ENCODE measurements at places on chromosomes 7 and 10. TPM values are rescaled to one million over a fixed set of nuclear protein-coding genes. Genes with fewer than 3 reads are reported as not detected.

GRCh38 chr7:497346-497745, 22.3 kb downstream of the PDGFA start:
- H3K4me1 ChIP-seq = no peaks in the 10 kb centered on the region
- no peak overlapping the region for H3K27ac ChIP-seq
- H3K36me3 ChIP-seq = no peaks in the 10 kb centered on the region
- peak; percentile 21 for DNase-seq

DNA sequence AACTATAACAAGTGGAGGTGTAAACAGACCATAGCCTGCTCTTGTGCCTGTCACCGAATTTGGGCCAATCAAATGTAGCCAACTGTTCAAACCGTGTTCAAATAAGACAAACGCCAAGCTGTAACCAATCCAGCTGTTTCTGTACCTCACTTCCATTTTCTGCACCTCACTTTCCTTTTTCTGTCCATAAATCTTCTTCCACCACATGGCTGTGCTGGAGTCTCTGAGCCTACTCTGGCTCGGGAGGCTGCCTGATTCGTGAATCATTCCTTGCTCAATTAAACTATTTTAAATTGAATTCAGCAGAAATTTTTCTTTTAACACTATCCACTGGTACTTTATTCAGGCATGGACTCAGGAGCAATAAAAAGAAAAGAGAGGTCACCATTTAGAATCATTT, 29.9 kb upstream of the COL1A2 start:
- H3K4me1 ChIP-seq = no peaks in the 10 kb centered on the region
- H3K4me3 ChIP-seq = no peak overlapping the region
- H3K27ac ChIP-seq = no peak overlapping the region
- DNase-seq = no peak
- H3K36me3 ChIP-seq = no peaks in the 10 kb centered on the region
- no peaks in the 10 kb centered on the region for H3K27me3 ChIP-seq

Gene FZD8
- total RNA-seq = 0.50 TPM

Gene TEX47
- total RNA-seq = not detected

Gene CRYGN
- total RNA-seq = not detected

DNA sequence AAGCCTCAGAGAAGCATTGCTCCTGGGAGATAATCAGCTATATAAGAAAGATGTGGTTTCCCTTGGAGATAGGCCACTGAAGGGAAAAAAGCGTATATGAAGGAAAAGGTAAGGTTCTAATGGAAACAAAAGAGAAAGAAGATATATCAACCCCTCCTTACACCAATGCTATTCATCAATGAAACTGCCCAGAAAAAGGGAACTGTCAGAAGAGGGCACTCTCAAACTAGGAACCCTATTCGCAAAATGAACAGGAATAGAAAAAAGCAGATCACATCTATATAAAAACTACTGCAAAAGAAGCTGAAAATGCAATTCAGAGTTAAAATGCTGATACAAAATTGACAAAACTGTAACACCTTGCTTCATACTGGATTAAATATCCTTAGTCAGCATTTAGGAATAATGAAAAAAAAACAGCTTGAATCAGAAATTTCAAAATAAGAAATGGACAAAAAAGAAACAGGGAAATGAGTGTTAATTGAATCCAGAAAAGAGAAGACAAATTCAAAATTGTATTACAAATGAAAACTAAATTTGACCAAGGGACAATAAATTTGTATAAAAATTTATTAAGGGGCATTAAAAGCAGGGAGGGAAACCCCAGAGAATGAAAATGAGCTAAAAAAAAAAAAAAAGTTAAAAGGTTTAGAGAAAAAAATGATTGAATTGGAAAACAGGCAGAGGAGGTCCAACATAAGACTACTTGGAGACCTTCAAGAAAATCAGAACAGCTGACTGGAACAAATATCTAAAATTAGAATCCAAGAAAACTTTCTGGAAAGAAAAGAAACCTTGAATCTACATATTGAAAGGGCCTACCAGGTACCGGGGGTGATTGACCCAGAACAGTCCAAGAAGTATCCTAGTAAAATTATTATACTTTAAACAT, 17.9 kb downstream of the NHLRC2 start:
- no peak for DNase-seq
- H3K27me3 ChIP-seq = no peaks in the 10 kb centered on the region
- H3K4me1 ChIP-seq = no peaks in the 10 kb centered on the region
- peaks cover 3% of the 10 kb centered on the region for H3K36me3 ChIP-seq

- no peaks in the 10 kb centered on the region for H3K27me3 ChIP-seq
- H3K4me1 ChIP-seq = no peaks in the 10 kb centered on the region
- H3K36me3 ChIP-seq = no peaks in the 10 kb centered on the region
- H3K4me3 ChIP-seq = no peak overlapping the region
- H3K27ac ChIP-seq = no peak overlapping the region
- no peak for DNase-seq
Observed at GRCh38 chr7:155441856-155442255, 16.1 kb upstream of the EN2 start.

DNA sequence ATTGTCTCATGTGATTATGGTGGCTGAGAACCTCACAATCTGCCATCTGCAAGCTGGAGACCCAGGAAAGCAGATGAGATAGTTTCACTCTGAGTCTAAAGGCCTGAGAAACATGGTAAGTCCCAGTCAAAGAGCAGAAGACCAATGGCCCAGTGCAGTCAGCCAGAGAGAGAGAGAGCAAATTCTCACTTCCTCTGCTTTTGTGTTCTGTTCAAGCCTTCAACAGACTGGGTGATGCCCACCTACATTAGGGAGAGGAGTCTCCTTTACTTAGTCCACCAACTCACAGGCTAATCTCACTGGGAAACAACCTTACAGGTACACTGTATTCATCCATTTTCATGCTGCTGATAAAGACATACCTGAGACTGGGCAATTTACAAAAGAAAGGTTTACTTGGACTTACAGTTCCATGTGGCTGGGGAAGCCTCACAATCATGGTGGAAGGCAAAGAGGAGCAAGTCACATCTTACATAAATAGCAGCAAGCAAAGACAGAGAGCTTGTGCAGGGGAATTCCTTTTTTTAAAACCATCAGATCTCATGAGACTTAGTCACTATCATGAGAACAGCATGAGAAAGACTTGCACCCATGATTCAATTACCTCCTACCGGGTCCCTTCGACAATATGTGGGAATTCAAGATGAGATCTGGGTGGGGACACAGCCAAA, 4.7 kb upstream of the FRMPD2 start:
- H3K4me3 ChIP-seq = no peak overlapping the region
- H3K4me1 ChIP-seq = no peaks in the 10 kb centered on the region
- H3K36me3 ChIP-seq = no peaks in the 10 kb centered on the region

GRCh38 chr10:111148025-111148424, 71.2 kb downstream of the ADRA2A start:
- no peak overlapping the region for H3K27ac ChIP-seq
- H3K27me3 ChIP-seq = no peaks in the 10 kb centered on the region

DNA sequence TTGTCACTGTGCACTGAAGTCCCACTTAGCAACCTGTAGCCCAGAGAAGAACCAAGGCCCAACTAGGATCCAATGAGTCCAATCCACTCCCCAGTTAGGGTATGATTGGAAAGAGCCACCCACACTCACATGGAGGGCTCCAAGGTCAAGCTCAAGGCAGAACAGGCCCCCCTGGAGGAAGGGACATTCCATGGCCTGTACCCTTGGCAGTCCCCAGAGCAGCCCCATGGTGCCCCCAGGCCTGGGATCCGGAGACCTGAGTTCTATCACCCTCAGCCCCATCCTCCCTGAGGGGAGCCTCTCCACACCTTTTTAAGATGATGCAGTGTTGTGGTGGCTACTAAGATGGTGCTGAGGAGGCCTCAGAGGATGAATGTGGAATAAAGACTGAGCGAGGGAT, 231.4 kb downstream of the GRID1 start:
- no peaks in the 10 kb centered on the region for H3K4me1 ChIP-seq
- H3K27ac ChIP-seq = no peak overlapping the region
- no peak for DNase-seq
- H3K36me3 ChIP-seq = no peaks in the 10 kb centered on the region
- no peaks in the 10 kb centered on the region for H3K27me3 ChIP-seq

GRCh38 chr10:123398180-123398591, 244.0 kb downstream of the BUB3 start:
- H3K4me3 ChIP-seq = no peak overlapping the region
- no peaks in the 10 kb centered on the region for H3K4me1 ChIP-seq
- no peak overlapping the region for H3K27ac ChIP-seq
- H3K36me3 ChIP-seq = no peaks in the 10 kb centered on the region
- no peak for DNase-seq

DNA sequence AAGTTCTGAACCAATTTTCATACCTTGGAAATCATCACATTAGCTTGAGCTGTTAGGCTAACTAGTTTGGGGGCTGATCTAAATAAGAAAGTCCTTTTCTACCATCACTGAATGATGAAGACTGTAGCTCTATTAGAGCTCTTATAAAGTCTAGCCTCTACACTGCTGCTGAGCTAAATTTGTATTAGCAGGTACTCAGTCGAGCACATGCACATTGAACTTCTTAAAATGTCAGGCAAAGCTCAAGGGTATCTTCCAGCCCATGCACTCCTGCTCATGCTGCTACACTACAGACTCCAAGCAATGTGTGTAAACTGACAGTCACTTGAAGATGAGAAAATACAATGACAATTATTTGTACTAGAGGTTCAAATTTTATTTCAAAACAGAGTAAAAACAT, 158.8 kb upstream of the TMEM229A start:
- no peaks in the 10 kb centered on the region for H3K27me3 ChIP-seq
- H3K27ac ChIP-seq = no peak overlapping the region
- no peak for DNase-seq
- no peaks in the 10 kb centered on the region for H3K4me1 ChIP-seq
- no peak overlapping the region for H3K4me3 ChIP-seq
- no peaks in the 10 kb centered on the region for H3K36me3 ChIP-seq

DNA sequence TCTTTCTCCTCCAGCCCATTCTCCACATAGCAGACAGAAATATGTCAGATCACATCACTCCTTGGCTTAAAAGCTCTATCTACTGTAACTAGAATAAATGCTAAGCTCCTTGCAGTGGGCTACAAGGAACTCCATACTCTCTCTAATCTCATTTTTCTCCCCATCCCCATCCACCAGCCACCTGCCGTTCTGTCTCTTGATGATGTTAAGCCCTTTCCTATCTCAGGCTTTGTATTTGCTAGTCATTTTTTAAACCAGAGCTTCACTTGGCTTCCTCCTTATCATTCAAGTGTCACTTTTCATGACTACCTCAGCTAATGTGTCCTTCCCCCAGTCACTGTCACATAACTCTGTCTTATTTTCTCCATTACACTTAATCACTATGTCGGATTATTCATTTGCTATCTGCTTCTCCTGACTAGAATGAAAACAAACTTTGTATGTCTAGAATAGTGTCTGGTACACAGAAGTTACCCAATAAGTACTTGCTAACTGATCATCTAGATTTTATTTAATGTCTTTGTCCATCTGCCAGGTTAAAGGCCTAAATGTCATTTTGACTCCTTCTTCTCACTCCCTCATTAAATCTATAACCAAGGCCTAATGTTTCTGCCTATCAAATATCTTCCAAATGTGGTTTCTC, 87.2 kb upstream of the RPA3 start:
- DNase-seq = no peak
- H3K27ac ChIP-seq = no peak overlapping the region
- no peaks in the 10 kb centered on the region for H3K4me1 ChIP-seq
- H3K4me3 ChIP-seq = no peak overlapping the region
- H3K27me3 ChIP-seq = no peaks in the 10 kb centered on the region

DNA sequence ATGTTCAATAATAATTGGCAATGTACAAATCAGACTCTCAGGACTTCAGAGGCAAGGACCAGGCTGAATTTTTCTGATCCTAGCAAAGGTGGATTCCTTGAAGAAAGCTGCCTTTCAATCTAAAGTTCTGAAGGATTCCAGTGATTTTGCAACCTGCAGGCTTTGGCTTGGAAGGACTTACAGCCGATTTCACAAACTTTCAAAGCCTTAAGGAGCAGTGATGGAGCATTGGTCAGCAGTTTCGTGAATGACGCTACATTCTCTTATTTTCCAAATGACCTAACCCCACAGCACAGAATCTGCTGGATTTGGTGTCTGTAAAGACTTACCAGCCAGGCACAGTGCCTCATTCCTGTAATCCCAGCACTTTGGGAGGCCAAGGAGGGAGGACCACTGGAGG, 167.5 kb downstream of the ARHGAP12 start:
- H3K27ac ChIP-seq = no peak overlapping the region
- peaks cover 12% of the 10 kb centered on the region for H3K4me1 ChIP-seq
- no peak for DNase-seq

- no peaks in the 10 kb centered on the region for H3K36me3 ChIP-seq
- no peak overlapping the region for H3K27ac ChIP-seq
- DNase-seq = no peak
- no peak overlapping the region for H3K4me3 ChIP-seq
Observed at GRCh38 chr10:106038246-106038645, 1126.3 kb downstream of the SORCS1 start.

DNA sequence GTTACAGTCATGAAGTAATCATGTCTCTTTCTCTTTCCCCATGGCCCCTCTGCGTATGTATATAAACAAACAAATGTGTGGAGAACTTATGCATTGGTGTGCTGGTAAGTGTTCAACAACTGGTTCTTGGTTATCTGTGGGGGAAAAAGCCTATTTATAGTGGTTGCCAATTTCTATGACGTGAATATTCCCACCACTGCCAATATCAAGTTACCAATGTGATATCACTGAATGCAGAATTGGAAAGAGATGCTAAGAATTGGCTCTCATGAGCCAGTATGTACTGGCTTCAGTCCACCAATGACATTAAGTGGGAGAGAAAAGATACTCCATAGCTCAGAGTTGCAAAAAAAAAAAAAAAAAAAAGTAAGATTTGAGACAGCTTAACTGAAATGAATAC, 399.7 kb downstream of the REEP3 start:
- H3K27ac ChIP-seq = no peak overlapping the region
- H3K4me1 ChIP-seq = no peaks in the 10 kb centered on the region
- no peak overlapping the region for H3K4me3 ChIP-seq

Gene MORN4
- total RNA-seq = 3.1 TPM

- H3K27ac ChIP-seq = no peak overlapping the region
- no peaks in the 10 kb centered on the region for H3K27me3 ChIP-seq
- no peak overlapping the region for H3K4me3 ChIP-seq
- no peak for DNase-seq
- peaks cover 12% of the 10 kb centered on the region for H3K36me3 ChIP-seq
Observed at GRCh38 chr7:44445986-44446671, 44.3 kb downstream of the NUDCD3 start.

- H3K4me3 ChIP-seq = no peak overlapping the region
- peaks cover 4% of the 10 kb centered on the region for H3K27me3 ChIP-seq
- no peak overlapping the region for H3K27ac ChIP-seq
- H3K36me3 ChIP-seq = no peaks in the 10 kb centered on the region
Observed at GRCh38 chr10:79930267-79930666, 18.6 kb downstream of the SFTPD start.

Gene CYP3A7
- not detected for total RNA-seq

Gene SFTPA2
- total RNA-seq = not detected

Data from CD8-positive, alpha-beta memory T cell (primary cell).